ENCODE measurements at places on chromosomes 5 and 9.
A peak's percentile ranks its signal among the peaks of the same experiment; 100 is the strongest.

- DNase-seq = peak; percentile 93
Measured at GRCh38 chr5:43040287-43041098, at the start of gene ANXA2R. ANXA2R (minus strand) TSS chr5:43040319; CDS start chr5:43040046, 273 bp downstream.

DNA sequence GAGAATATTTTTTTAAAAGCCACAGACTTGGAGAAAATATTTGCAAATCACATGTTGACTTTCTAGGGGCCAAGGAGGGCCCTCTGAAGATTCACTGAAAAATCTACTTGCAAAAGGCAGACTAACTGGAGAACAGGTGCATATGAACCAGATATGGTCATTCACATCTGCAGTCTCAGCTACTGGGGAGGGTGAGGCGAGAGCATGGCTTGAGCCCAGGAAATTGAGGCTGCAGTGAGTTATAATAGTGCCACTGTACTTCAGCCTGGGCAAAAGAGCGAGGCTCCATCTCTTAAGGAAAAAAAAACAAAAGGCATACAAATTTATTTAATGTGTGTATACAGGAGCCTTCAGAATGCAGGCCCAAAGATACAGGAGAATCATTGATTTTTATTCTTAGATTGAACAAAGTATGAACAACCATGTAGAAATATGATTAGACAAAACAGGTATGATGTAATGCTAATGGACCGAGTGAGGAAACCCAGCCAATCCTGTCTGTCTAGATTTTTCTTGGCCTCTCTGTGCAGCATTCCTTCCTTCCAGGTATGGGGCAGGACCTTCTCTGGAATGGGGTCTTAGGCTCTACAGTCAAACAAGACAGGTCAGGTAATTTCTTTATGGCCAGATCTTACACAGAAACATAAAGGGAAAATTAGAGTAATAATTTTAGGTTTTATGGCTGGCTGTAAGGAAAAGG is 15.3 kb upstream of the SLC27A6 start:
- no peak for DNase-seq

DNA sequence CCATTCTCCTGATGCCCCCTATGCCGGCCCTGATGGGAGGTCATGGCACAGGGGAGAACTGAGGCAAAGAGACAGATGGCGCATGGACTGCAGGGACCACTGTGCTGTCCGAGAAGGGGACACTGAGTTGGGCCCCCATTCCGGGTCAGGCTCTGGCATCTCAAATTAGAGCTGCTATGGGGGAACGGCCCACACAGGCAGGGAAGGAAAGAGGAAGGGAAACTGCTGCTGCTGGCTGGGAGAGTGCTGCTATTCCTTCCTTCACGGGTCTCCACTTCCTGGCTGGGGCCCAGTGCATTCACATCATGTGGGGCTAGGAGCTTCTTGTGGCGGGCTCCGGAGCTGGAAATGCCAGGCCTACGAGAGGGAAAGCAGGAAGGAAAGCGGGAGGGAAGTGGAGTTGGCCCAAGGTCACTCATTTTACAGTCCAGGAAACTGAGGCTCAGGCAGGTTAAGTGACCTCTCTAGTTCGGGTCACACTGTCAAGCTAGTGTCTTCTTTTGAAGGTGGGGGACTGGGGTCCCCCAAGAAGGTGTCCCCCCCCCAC is 1.3 kb upstream of the CARD19 start:
- no peak for DNase-seq

GRCh38 chr5:150322202-150322601 is 19.5 kb upstream of the ARSI start:
- peak; percentile 83 for DNase-seq

- DNase-seq = no peak
Measured at GRCh38 chr5:176844281-176844680, 33.9 kb downstream of the UNC5A start.

DNA sequence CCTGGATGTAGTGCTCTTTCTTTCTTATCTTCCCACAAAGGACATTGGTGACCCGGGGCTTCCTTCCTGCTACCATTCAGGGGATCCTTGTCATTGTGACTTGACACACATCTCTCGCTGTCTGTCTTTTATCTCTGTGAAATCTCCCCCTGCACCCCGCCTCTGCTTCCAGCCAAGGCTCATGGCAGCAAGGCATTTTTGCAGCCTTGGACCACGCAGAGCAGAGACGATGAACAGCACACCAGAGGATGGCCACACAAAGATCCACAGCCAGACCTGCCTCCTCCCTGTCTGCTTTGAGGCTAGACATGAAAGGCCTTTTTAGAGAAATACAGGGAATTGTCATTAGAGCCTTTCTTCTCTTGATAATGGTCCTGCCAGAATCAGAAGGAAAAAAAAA is 549.1 kb downstream of the CDK5RAP2 start:
- DNase-seq = no peak

DNA sequence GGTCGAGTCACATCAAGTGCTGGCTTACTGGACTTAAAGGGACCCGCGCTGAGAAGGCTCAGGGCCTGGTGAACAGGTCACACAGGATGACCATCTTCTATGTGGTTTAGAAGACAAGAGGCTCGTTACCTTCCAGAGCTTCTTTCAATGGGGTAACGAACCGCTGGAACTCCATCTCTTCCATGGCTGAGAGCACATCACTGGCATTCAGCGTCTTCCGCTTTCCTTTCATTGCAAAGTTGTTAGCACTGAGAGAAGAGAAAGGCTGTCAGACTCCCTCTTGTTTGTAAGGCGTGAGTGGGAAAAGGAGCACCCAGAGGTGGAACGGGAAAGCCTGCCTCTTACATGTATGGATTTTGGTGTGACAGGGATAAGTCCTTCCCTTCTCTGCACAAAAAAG is 994 bp downstream of the POLE3 start:
- DNase-seq = peak; percentile 10

GRCh38 chr9:79812507-79813257 is 240.9 kb downstream of the TLE4 start:
- peak; percentile 28 for DNase-seq

DNA sequence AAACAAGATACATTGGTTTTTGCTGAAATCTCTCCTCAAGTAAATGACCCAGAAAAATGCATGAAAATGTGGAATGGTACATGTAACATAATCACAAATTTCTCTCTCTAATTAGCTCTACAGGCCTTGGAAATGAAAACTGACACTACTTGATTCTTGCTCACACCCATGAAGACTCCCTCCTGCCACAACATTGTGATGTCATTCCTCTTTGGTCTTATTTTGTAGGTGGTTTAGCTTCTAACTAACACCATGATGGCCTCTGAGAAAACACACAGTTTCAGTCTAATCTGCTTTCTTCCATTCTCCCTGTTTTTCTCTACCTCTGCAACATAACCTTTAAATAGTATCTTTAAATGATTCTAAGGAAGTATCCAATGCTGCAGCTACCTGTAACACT is 78.6 kb upstream of the FAM174A start:
- DNase-seq = no peak

GRCh38 chr9:137194909-137195308 is 5.6 kb downstream of the TPRN start:
- no peak for DNase-seq

DNA sequence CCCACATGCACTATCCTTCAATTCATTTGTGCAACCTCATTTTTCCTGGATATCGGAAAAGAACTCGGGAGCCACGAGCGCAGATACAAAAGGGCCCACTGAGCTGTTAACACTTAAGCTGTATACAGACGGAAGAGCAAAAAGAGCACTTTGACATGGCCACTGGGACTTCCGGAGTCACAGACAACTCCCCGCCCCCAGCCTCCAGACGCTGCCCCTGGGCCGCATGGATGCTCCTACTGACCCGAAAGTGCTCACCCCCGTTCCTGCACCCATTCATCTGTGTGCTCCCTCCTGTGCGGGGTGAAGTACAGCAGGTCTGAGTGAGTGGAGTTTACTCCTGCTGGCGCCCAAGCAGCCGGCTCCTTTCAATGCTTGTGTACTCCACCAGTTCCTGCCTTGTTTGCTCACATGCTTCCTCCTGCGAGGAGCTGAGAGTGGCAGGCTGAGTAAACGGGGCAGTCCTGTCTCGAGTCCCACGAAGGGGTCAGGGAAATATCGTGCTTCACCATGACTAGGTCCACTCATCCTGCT is 901.0 kb upstream of the CTNND2 start:
- no peak for DNase-seq

GRCh38 chr9:129324808-129325502 is 146.9 kb upstream of the IER5L start:
- DNase-seq = no peak

DNA sequence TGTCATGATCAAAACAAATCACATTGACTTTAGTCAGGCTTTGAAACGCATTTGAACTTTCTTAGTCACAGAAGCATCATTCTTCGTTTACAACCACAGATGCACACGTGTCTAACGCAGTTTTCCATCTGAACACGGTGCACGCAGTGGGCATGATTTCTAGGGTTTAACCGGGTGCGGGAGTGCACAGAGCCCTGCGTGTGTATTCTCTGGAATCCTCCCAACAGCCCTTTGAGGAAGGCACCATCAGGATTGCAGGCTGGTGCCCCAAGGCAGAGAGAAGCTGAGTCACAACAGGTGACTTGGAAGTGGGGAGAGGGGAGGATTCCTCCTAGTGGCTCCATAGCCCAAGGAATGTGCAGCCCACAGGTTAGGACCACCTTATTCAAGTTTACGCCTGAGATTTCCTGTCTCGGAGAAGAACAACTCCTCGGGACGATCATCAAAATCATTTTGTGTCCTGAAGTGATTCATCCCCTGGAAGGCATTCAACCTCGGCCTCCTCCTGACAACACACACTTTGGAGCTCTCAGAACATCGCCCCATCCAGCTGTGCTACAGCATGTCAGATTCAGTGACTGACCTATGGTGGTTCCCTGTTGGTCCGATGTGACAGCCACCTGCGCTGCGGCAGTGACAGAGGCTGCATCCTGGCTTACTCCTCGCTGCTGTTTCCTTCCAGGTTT is 13.1 kb downstream of the ROPN1L start:
- DNase-seq = peak; percentile 67

DNA sequence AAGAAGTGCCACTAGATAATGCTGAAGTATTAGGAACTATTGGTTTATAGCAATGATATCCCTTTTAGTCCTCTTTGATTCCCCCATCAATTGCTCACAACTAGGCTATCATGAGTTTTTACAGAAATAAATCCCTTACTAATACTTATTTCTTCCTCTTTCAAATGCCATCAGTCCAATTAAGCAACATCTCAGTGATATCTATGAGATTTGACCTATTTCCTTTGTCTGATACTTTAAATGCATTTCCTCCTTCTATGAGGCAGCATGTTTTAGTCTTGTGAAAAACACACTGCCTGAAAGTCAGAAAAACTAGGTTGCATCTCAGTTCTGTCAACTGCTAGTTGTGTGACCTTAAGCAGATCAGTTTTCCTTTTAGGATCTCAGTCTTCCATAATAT is 101.6 kb downstream of the FBXW11 start:
- DNase-seq = no peak

GRCh38 chr9:104256696-104257062 is 162.6 kb downstream of the SMC2 start:
- DNase-seq = peak; percentile 43

GRCh38 chr5:67115246-67115645 is 81.4 kb downstream of the CD180 start:
- DNase-seq = no peak

DNA sequence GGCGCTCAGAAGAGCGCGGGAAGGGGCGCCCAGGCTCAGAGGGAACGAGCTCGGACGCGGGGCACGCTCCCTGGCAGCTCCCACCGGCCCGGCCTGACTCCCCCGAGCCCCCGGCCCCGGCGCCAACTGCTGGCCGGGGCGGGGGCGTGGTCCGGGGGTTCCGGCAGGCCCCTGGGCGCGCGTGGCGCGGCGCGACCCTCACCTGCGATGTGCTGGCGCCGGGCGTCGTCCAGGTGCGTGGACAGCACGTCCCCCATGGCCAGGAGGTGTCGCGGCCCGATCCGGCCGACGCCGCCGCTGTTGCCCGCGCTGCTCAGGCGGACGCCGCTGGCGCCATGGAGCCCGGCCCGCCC is 43.5 kb upstream of the STXBP1 start:
- no peak for DNase-seq

DNA sequence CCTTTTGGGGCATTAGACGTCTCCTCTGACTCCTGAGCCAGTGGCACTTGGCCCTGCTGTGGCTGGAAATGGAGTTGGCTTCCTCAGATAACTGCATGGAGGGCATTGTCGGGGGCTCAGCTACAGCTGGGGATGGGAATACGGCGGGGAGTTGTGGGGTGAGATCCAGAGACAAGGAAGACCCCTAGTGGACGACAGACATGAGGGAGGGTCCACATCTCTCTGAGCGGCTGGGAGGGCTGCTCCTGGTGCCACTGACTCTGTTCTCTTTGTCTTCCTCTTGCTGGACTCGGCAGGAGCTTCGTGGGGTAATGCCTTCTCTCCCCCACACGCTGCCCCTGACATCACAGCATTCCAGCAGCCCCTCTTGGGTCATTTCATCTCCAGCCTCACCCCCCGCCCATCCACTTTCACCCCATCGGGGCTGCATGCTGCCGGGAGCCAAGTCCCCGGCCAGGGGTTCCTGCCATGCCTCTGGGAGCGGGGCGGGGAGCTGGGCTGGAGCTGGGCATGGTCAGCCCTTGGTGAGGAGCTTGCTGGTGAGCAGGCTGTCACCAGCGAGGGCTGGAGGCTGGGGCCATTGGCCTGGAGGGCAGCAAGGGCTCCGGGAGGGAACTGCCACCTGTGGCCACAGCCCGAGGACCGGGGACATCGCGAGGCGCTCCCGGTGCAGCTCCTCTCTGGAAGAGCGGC is 172.3 kb downstream of the CACNA1B start:
- DNase-seq = no peak

GRCh38 chr5:141734501-141735229 is 52.6 kb upstream of the ARAP3 start:
- peak; percentile 56 for DNase-seq

DNA sequence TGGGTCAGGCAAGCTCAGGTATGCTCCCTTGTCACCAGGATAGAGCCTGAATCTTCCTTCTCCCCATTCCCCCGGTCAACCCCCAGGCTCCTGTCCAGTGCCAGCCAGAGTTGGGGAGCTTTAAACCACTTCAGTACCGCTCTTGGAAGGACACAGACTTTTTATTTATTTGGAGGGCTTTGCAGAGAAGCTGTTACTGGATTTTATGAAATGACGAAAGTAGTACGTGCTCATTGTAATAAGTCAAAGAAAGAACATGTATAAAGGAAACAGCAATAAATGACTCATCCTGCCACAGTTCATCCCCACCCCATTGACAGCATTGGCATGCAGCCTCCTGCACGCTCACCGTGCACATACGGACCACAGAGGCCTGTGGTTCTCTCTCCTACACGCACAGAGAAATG is 230.3 kb downstream of the AUH start:
- peak; percentile 59 for DNase-seq

DNA sequence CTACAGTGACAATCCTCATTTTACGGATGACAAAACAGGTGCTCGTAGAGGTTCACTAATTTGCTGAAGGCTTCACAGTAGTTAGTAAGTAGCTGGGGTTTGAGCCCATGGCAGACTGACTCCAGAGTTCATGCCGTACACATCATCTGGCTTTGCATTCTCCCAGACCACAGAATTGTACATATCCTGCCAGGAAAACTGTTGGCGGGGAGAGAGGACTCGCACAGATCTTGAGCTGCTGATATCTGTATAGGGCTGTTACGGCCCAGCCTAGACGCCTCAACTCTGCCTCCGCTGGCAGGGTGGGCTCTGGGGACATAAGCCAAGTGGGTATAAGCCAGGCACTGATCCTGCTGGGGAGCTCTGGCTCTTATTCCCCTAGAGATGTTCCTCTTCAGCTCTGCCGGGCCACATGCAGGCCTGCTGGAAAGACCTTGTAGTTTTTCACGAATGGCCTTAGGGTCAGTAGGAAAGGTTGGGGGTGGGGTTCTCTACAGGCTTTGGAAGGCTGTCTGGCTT is 16.3 kb downstream of the LARP1 start:
- DNase-seq = peak; percentile 79
